ENCODE measurements at places on chromosomes 3 and 15.

DNA sequence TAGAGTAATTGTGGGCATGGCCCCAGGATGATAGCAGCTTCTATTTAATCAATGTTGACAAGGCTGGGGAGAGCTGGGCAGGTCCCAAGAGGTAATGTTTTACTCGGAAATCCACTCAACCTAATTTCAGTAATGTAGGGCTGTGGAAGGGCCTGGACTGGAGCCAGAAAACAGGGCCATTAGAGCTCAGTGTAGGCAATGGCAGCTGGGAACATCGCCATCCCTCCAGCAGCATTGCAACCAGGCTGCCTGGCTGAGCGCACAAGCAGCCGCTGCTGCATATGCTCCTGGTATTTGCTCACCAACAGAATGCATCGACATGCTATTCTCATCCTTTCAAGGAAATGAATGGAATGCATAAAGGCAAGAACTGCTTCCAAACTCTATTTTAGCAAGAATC is 90.0 kb downstream of the GAP43 start:
- peak; percentile 30 for DNase-seq

DNA sequence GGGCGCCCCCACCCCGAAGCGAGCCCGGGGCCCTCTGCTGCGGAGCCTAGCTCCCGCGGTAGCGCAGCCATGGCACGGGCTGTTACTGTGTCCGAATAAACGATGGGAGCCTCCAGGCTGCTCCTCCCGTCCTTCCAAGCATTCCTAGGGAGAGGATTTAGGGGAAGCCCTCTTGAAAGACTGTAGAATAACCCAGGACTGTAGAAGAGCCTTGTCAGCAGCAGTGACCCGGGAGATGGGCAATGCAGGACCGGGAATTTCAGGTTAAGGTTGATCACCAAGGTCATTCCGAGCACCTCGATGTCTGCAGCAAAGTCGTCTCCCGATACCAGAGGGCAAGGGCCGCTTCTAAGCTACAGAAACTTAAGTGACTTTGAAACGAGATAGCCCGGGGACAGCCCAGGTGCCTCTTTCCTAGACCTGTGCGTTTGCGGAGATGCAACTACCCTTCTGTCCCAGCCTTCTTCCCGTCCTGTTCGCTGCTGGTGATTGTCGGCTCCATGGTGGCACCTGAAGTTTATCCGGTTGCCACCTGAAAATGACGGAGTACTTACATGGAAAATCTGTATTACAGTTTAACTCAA is 753 bp upstream of the MYO5A start:
- DNase-seq: no peak

- peak; percentile 52 for DNase-seq
Observed at GRCh38 chr15:96312641-96313335, 17.7 kb upstream of the NR2F2 start.

GRCh38 chr15:101232677-101233076 is 19.2 kb downstream of the CHSY1 start:
- no peak for DNase-seq

DNA sequence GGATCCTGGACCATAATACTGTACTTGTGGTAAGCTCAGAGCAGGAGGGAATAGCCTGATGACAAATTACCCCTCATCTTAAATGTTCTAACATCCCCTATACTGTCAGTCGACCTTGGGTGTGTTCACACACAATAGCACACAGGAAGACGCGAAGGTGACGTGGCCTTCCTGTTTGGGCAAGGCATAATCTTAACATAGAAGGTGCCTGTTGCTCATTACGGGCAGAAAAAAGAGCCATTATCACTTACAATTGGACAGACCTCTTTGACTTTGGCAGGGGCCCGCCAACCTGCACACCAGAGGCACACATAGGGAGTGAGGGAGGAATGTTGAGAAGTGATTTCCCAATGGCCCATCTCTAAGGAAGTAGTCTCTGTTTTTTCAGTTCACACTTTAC is 144.2 kb downstream of the ANO10 start:
- DNase-seq: no peak

- DNase-seq: no peak
Observed at GRCh38 chr3:73394240-73394639, 230.5 kb downstream of the PDZRN3 start.
